Mesendoderm (in vitro differentiated cells): ENCODE measurements at places on chromosomes 1 and 21.

- H3K4me1 ChIP-seq: no peaks in the 10 kb centered on the region
- H3K27ac ChIP-seq: no peak overlapping the region
- no peaks in the 10 kb centered on the region for H3K27me3 ChIP-seq
- no peak for DNase-seq
Measured at GRCh38 chr1:177591155-177591554, 378.7 kb downstream of the SEC16B start.

DNA sequence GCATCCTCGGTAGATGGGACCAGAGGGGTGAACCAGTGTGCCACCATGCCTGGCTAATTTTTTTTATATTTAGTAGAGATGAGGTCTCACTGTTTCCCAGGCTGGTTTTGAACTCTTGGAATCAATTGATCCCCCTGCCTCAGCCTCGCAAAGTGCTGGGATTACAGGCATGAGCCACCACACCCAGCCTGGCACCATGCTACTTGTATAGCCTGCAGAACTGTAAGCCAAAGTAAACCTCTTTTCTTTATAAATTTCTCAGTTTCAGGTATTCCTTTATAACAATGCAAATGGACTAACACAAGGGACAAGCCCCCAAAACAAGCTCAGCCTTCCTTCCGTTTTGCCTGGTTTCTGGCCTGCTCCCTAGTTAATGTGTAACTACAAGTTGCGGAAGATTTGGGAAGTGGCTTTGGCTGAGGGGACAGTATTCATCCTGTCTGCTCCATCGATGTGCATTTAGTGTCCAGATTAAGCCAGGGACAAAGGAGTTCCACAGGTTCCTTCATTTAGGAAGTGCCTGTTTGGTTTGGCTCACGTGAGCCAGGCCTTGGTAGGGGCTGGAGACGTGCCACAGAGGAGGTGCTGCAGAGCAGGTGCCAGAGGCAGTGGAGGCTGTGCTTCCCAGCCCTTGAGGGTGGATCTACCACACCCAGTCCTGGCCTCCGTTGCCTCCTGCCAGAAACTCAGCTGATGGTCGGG lies 4.4 kb downstream of the AVPR1B start:
- no peaks in the 10 kb centered on the region for H3K4me1 ChIP-seq
- no peaks in the 10 kb centered on the region for H3K27me3 ChIP-seq
- no peak overlapping the region for H3K4me3 ChIP-seq
- no peaks in the 10 kb centered on the region for H3K36me3 ChIP-seq
- H3K27ac ChIP-seq: no peak overlapping the region

GRCh38 chr1:234611847-234612351 lies 1.9 kb upstream of the IRF2BP2 start:
- DNase-seq: no peak
- H3K36me3 ChIP-seq: peaks cover 4% of the 10 kb centered on the region
- peak overlapping the region; percentile 94 for H3K27ac ChIP-seq
- peaks cover 4% of the 10 kb centered on the region for H3K4me1 ChIP-seq
- no peak overlapping the region for H3K4me3 ChIP-seq

- no peaks in the 10 kb centered on the region for H3K4me1 ChIP-seq
- DNase-seq: no peak
- H3K36me3 ChIP-seq: no peaks in the 10 kb centered on the region
- no peaks in the 10 kb centered on the region for H3K27me3 ChIP-seq
Measured at GRCh38 chr1:177077734-177078499, 86.6 kb downstream of the ASTN1 start.

DNA sequence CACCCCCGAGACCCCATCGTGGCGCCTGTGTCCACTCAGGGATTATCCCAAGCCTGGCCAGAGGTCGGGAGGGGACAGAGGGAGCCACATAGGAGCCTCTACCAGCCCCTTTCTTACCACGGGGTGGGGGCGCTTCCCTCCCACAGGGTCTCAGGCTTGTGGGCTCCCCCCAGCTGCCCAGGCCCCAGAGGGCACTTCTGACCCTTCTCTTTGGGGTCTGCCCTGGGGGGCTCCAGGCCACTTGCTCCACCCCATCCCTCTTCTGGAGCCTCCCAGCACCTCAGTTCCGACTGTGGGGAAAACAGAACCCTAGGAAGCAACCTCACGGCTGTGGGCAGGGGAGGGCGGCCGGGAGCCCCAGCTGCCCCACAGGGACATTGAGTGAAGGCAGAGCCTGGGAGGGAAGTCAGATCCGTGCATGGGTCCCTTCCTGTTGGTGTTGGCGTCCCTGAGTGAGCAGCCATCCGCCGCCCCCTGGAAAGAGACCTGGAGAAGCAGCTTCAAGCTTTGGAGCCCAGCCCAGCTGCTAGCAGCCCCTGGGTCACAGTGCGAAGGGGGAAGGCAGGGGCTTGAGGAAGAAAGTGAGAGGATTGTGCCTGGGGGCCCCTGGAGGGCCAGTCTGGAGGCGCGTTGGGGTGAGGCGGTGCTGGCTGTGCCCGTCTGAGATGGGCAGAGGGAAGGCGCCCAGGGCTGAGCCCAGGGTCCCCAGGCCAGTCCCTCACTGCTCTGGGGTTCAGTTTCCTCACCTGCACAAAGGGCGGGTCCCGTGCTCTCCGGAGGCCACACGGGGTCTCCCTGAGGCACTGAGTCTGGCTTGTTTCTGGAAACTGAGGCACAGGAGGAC lies 22.1 kb downstream of the RRP1 start:
- H3K27ac ChIP-seq: no peak overlapping the region
- no peaks in the 10 kb centered on the region for H3K27me3 ChIP-seq
- H3K4me1 ChIP-seq: no peaks in the 10 kb centered on the region
- DNase-seq: no peak
- H3K36me3 ChIP-seq: no peaks in the 10 kb centered on the region
- no peak overlapping the region for H3K4me3 ChIP-seq

DNA sequence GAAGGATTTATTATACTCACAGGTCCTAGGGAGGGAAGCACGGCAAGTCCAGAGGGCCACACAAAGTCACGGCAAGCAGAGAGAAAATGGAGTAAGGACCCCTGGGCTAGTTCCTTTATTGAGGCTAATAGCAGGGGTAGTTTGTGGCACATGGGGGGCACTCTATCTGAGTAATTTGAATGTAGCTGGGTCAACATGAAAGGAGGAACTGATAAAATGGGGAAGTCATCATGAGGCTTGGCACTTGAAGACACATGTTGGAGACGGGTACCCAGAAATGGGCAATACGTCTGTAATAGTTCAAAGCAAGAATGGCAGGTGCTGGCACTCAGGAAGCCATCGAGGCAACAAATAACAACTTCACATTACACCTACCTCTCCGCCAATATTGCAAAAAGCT lies 1136.4 kb downstream of the MRPL39 start:
- no peak for DNase-seq
- no peaks in the 10 kb centered on the region for H3K36me3 ChIP-seq
- H3K27me3 ChIP-seq: no peaks in the 10 kb centered on the region
- no peak overlapping the region for H3K4me3 ChIP-seq

DNA sequence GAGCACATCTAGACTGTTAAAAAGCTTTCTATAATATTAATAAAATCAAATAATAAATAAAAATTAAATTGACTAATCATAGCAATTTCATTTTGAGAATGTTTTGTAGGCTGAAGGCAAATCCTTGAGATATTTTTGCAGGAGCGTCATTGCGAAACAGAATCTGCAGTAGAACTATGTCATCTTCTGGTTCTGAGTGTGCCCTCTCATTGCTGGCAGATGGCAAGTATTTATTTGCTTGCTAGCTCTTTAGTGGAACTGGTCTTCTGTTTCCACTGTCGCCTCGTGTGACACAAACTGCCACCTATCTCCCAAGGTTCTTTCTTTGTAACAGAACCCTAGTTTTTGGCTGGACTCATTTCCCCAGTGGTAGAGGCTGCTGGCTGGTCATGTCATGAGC lies 19.0 kb upstream of the IRF2BP2 start:
- H3K4me1 ChIP-seq: no peaks in the 10 kb centered on the region
- DNase-seq: no peak
- no peak overlapping the region for H3K27ac ChIP-seq
- H3K27me3 ChIP-seq: no peaks in the 10 kb centered on the region
- H3K36me3 ChIP-seq: no peaks in the 10 kb centered on the region

- no peak overlapping the region for H3K4me3 ChIP-seq
- no peak for DNase-seq
- H3K36me3 ChIP-seq: no peaks in the 10 kb centered on the region
- H3K27ac ChIP-seq: no peak overlapping the region
- no peaks in the 10 kb centered on the region for H3K27me3 ChIP-seq
Measured at GRCh38 chr1:2112280-2112701, 62.1 kb downstream of the PRKCZ start.

- no peaks in the 10 kb centered on the region for H3K36me3 ChIP-seq
- peak; percentile 43 for DNase-seq
- H3K4me3 ChIP-seq: no peak overlapping the region
Measured at GRCh38 chr1:232047473-232047872, 420.9 kb downstream of the DISC1 start.

DNA sequence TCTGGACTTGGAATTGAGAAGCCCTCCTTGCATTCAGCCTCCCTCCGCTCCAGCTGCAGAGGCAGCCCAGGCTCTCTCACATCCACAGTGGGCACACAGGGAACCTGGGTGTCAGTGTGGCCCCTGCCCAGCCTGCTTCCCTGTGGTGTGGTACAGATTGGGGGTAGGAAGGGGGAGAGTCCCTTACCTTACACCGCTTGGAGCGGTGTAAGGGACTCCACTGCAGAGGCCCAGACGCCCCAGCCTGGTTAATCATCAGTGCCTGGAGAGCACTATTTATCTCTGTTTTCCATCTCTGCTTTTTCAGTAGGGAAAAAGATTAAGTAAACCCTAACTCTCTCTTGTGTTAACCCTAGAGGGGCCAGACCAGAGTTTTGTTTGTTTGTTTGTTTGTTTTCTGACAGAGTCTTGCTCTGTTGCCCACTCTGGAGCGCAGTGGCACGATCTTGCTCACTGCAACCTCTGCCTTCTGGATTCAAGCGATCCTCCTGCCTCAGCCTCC lies 803 bp upstream of the RHBG start:
- no peak for DNase-seq
- no peaks in the 10 kb centered on the region for H3K36me3 ChIP-seq
- H3K27me3 ChIP-seq: no peaks in the 10 kb centered on the region
- no peak overlapping the region for H3K27ac ChIP-seq

GRCh38 chr1:192852001-192852947 lies 43.4 kb downstream of the RGS2 start:
- no peak for DNase-seq
- peaks cover 3% of the 10 kb centered on the region for H3K4me1 ChIP-seq
- no peaks in the 10 kb centered on the region for H3K27me3 ChIP-seq
- H3K36me3 ChIP-seq: no peaks in the 10 kb centered on the region
- no peak overlapping the region for H3K27ac ChIP-seq
